Naive thymus-derived CD8-positive, alpha-beta T cell (primary cell): ENCODE measurements at places on chromosomes 4 and X. TPM values are rescaled to one million over a fixed set of nuclear protein-coding genes. Genes with fewer than 3 reads are reported as not detected.

The ARMCX6 gene
- 38.0 TPM for total RNA-seq

The GPR50 gene
- total RNA-seq: not detected

DNA sequence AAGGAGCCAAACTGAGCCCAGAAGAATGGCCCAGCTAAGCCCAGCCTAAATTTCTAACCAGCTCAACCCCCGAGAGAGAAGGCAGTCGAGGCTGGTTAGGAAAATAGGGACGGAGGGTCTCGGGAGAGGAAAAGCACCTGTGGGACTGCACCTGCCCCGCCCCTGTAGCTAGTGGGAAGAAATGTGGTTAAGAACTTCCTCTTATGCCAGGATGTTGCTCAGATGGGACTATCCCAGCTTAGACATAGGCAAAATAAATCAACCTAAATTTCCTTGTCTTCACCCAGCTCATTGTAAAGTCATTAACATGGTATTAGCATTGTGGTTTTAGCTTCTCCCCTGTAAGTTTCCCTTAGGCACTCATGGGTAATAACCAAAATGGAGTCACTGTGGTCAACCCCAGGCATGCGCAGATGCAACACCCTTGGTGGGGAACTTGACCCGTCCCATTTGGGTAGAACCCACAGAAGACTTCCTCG lies 86.8 kb downstream of the ZNF718 start:
- H3K4me1 ChIP-seq: peaks cover 28% of the 10 kb centered on the region
- no peak for DNase-seq
- H3K36me3 ChIP-seq: peaks cover 59% of the 10 kb centered on the region
- H3K4me3 ChIP-seq: peak overlapping the region; percentile 31
- H3K27ac ChIP-seq: peak overlapping the region; percentile 74

DNA sequence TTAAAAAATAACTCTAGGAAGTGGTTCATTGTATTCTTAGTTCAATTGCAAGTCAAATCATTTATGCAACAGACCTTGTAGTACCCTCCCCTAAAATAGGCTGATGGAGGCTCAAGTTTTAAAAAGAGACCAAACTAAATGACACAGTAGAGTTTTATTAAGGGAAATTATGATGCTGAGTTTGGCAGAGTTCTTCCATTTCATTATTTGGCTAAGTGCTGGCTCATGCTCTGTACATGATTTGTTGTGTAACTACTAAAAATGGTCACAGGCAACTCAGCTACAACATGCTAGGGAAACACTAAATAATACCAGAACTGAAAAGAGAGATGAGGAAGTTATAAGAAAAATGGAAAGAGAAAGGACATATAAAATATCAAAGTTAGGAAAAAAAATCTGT lies 96.1 kb upstream of the TFDP3 start:
- DNase-seq: no peak
- H3K27ac ChIP-seq: no peak overlapping the region
- no peak overlapping the region for H3K4me3 ChIP-seq
- no peaks in the 10 kb centered on the region for H3K36me3 ChIP-seq
- peaks cover 11% of the 10 kb centered on the region for H3K27me3 ChIP-seq

DNA sequence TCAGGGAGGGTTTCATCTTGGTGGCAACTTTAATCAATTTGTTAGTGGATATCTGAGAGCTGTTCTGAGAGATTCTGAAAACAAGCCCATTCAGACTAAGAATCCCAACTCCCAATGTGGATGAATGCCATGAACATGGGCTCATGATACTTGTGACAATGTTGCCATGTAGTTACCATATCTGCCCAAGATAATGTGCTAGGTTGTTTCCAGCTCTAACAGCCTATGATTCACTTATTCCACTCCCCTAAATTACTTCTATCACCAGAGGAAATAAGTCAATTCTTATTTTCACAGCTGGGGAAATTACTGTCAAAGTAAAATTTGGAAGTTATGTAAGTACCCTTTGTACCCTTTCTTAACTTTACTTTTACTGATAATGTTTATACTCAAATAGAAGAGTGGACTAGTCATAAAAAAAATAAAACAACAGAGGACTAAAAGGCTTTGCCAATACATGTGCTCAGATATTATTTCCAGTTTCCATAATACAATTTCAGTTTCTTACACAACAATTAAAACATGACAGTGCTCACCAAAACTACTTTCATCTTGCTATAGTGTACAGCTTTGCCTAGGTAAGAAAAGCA lies 1101.7 kb upstream of the INTU start:
- H3K4me3 ChIP-seq: no peak overlapping the region
- no peak for DNase-seq
- no peaks in the 10 kb centered on the region for H3K27me3 ChIP-seq
- no peaks in the 10 kb centered on the region for H3K36me3 ChIP-seq
- no peak overlapping the region for H3K27ac ChIP-seq
- no peaks in the 10 kb centered on the region for H3K4me1 ChIP-seq

- peak overlapping the region; percentile 93 for H3K4me3 ChIP-seq
- DNase-seq: no peak
- H3K4me1 ChIP-seq: peaks cover 25% of the 10 kb centered on the region
- peaks cover 48% of the 10 kb centered on the region for H3K27me3 ChIP-seq
- H3K27ac ChIP-seq: no peak overlapping the region
These were observed 512 bp upstream of the UCP1 start for GRCh38 chr4:140569307-140569638.

- DNase-seq: no peak
- no peaks in the 10 kb centered on the region for H3K36me3 ChIP-seq
- no peak overlapping the region for H3K4me3 ChIP-seq
- H3K27ac ChIP-seq: no peak overlapping the region
- H3K4me1 ChIP-seq: no peaks in the 10 kb centered on the region
These were observed 52.8 kb downstream of the FHDC1 start for GRCh38 chr4:152988721-152989553.

- DNase-seq: no peak
- no peaks in the 10 kb centered on the region for H3K36me3 ChIP-seq
- no peak overlapping the region for H3K4me3 ChIP-seq
- no peaks in the 10 kb centered on the region for H3K27me3 ChIP-seq
These were observed 209.8 kb downstream of the RTL9 start for GRCh38 chrX:110568441-110568840.

DNA sequence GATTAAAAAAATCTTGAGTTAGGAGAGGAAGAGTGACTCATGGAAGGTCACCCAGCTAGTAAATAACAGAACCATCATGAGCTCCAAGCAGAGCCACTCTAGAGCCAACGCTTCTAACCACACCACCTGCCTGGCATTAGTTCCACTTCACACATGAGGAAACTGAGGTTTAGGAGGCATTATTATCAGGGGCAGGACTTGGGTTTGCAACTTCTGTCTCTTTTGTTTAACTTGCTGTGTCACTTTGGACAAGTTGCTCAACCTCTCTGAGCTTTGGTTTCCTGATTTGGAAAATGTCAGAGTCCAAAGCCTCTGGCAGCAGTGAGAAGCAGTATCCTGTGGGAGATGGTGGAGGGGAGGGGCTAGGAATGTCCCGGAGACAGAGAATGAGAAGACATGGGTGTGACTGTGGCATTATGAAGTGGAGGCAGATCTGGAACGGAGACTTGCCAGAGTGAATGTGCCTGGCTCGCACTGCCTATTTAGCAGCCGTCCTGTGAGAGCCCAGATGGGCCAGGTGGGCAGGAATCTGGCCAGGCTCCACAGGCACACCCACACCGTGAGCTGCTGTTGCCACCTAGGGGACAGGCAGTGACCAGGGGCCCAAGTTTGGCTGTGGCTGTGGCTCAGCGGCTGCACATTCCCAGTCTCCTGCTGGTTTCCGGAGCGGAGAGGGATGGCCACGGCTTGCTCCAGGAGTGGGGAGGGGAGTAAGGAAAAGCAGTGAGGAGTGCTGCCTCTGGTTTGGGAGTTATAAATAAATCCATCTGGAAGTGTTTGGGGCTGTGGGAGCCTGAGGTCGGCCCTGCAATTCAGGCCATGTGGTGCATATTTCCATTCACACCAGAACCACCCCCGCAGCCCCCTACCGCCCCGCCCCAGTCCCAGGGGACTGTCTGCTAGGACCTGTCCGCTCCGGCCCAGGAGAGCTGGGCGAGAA lies 93.4 kb downstream of the NHSL2 start:
- no peak overlapping the region for H3K27ac ChIP-seq
- H3K27me3 ChIP-seq: no peaks in the 10 kb centered on the region
- no peak overlapping the region for H3K4me3 ChIP-seq
- H3K4me1 ChIP-seq: no peaks in the 10 kb centered on the region
- DNase-seq: no peak

The XAGE1A gene
- not detected for total RNA-seq

The XK gene
- not detected for total RNA-seq

The TREX2 gene
- total RNA-seq: 5.5 TPM

DNA sequence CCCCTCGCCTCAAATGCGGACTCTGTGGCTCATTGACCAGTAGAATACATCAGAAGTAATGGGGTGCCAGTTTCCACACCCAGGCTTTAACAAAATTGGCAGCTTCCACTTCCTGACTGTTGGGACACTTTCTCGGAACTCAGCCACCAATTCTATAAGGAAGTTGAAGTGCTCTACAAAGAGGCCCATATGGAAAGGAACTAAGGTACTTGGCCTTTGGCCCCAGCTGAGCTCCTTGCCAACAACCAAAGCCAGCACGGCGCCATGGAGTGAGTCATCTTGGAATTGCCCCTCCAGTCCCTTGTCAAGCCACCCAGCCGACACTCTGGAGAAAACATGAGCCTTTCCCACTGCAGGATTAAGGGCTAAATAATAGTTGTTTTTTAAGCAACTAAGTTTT lies 262.2 kb upstream of the INTU start:
- no peak for DNase-seq
- no peaks in the 10 kb centered on the region for H3K36me3 ChIP-seq
- no peak overlapping the region for H3K27ac ChIP-seq
- H3K4me1 ChIP-seq: no peaks in the 10 kb centered on the region

DNA sequence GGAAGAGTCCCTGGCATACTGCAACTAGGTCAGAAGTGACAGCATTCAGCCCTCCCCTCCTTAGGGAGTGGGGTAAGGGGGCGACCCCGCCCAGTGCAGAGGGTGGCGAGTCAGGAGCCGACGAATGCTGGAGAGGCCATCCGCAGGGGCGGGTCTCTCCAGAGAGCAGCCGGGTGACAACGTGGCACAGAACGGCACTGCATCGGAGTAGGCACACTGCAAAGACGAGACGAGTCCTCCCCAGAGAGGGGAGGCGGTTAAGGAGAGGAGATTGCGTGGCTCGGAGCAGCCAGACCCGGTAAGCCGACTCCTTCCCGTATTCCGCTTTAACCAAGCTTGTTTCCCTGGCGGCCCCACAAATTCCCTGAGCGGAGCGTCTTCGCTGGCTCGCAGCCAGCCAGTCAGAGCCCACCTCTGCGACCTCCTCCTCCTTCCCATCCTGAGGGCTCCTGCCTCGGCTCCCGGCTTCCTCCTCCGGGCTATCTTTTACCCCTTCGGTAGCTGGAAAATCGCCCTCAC lies 54.9 kb downstream of the LINC00632 start:
- no peak for DNase-seq
- H3K36me3 ChIP-seq: no peaks in the 10 kb centered on the region
- peaks cover 4% of the 10 kb centered on the region for H3K4me1 ChIP-seq
- H3K4me3 ChIP-seq: peak overlapping the region; percentile 52
- H3K27ac ChIP-seq: no peak overlapping the region

The SMIM31 gene
- not detected for total RNA-seq

DNA sequence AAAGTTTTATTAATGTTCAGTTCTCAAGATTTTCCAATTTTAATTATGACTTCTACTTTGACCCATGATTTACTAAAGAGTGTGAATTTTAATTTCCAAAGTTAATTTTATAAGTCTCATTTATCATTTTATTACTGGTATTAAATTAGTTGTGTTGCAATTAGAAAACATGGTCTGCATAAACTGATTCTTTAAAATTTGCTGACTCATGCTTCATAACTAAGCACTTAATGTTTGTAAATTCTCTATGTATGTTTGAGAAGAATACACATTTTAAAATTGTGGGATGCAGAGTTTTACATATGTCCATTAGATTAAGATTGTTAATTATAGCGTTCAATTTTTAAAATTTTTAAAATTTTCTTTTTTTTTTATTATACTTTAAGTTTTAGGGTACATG lies 20.2 kb upstream of the UCHL1 start:
- H3K4me1 ChIP-seq: no peaks in the 10 kb centered on the region
- H3K27me3 ChIP-seq: peaks cover 1% of the 10 kb centered on the region
- no peak for DNase-seq
- H3K4me3 ChIP-seq: no peak overlapping the region
- no peak overlapping the region for H3K27ac ChIP-seq

GRCh38 chr4:6608758-6609414 lies 31.6 kb upstream of the MRFAP1 start:
- no peaks in the 10 kb centered on the region for H3K27me3 ChIP-seq
- no peak for DNase-seq
- H3K4me1 ChIP-seq: peaks cover 1% of the 10 kb centered on the region
- no peak overlapping the region for H3K4me3 ChIP-seq
- peaks cover 44% of the 10 kb centered on the region for H3K36me3 ChIP-seq

GRCh38 chr4:145501051-145501660 lies 19.5 kb downstream of the SMAD1 start:
- no peaks in the 10 kb centered on the region for H3K36me3 ChIP-seq
- no peak for DNase-seq
- no peaks in the 10 kb centered on the region for H3K27me3 ChIP-seq
- no peaks in the 10 kb centered on the region for H3K4me1 ChIP-seq
- no peak overlapping the region for H3K4me3 ChIP-seq

The CACNA1F gene
- 3.6 TPM for total RNA-seq

- H3K4me3 ChIP-seq: no peak overlapping the region
- no peak for DNase-seq
- no peaks in the 10 kb centered on the region for H3K27me3 ChIP-seq
- H3K27ac ChIP-seq: no peak overlapping the region
These were observed 23.5 kb downstream of the OTC start for GRCh38 chrX:38375891-38376290.

The STARD8 gene
- 0.31 TPM for total RNA-seq

The ESX1 gene
- total RNA-seq: not detected

- H3K27ac ChIP-seq: no peak overlapping the region
- DNase-seq: no peak
- no peak overlapping the region for H3K4me3 ChIP-seq
- H3K36me3 ChIP-seq: no peaks in the 10 kb centered on the region
These were observed 152.8 kb upstream of the ANK2 start for GRCh38 chr4:112896609-112897190.

DNA sequence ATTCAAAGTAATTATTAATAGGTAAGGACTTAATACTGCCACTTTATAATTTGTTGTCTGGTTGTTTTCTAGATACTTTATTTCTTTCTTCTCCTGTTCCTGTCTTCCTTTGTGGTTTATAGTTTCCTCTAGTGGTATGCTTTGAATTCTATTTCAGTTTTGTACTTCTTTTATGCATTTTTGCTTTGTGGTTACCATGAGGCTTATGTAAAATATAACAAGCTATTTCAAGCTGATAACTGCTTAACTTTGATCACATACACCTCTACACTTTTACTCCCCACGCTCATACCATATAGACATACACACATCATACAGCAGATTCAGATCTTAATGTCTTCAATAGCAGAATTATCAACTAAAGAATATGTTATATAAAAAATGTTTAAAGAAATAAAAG lies 192.3 kb downstream of the SCFD2 start:
- peaks cover 10% of the 10 kb centered on the region for H3K4me1 ChIP-seq
- no peaks in the 10 kb centered on the region for H3K27me3 ChIP-seq
- H3K27ac ChIP-seq: no peak overlapping the region
- DNase-seq: no peak
- H3K4me3 ChIP-seq: no peak overlapping the region
- peaks cover 29% of the 10 kb centered on the region for H3K36me3 ChIP-seq

- no peak overlapping the region for H3K27ac ChIP-seq
- H3K4me1 ChIP-seq: no peaks in the 10 kb centered on the region
- peaks cover 22% of the 10 kb centered on the region for H3K36me3 ChIP-seq
- no peaks in the 10 kb centered on the region for H3K27me3 ChIP-seq
- no peak for DNase-seq
These were observed 96.0 kb upstream of the NUDT6 start for GRCh38 chr4:123018396-123018775.
